Activated CD8-positive, alpha-beta T cell treated with anti-CD3 and anti-CD28 coated beads for 36 hours (primary cell): ENCODE measurements at places on chromosomes 2 and 18. TPM values are rescaled to one million over a fixed set of nuclear protein-coding genes. Genes with fewer than 3 reads are reported as not detected.

PROM2 gene
- 1.2 TPM for total RNA-seq

PLA2R1 gene
- not detected for total RNA-seq

DNA sequence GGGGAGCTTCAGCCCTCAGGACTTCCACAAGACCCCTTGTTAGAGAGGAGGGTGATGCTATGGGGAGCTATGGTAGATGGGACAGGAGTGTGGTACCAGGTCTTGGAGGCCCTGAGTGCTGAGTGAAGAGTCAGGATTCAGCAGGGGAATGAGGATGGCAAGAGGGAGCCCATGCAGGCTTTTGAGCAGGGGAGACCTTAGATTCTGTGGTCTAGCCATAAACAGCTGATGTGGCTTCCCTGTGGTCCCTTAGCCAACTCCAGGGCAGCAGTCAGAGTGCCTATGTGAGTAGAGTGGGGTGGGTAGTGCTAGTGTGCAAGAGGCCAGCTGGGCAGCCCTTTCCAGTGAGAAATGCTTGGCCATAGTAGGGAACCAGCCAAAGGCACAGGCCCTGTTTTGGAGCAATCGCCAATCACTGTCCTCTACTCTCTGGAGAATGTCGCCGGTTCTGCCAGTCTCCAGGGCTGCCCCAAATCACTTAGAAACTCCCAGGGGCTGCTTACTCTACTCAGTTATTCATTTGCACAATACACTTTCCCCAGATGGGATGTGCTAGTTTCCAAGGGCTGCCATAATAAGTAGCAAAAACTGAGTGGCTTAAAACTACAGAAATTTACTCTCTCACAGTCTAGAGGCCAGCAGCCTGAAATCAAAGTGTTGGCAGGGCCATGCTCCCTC lies 310.5 kb downstream of the SMAD2 start:
- H3K36me3 ChIP-seq, result no peaks in the 10 kb centered on the region
- H3K27ac ChIP-seq, result no peak overlapping the region
- no peaks in the 10 kb centered on the region for H3K4me1 ChIP-seq
- no peak for DNase-seq
- H3K4me3 ChIP-seq, result no peak overlapping the region
- peaks cover 11% of the 10 kb centered on the region for H3K27me3 ChIP-seq

VAMP5 gene
- 29.4 TPM for total RNA-seq

DNA sequence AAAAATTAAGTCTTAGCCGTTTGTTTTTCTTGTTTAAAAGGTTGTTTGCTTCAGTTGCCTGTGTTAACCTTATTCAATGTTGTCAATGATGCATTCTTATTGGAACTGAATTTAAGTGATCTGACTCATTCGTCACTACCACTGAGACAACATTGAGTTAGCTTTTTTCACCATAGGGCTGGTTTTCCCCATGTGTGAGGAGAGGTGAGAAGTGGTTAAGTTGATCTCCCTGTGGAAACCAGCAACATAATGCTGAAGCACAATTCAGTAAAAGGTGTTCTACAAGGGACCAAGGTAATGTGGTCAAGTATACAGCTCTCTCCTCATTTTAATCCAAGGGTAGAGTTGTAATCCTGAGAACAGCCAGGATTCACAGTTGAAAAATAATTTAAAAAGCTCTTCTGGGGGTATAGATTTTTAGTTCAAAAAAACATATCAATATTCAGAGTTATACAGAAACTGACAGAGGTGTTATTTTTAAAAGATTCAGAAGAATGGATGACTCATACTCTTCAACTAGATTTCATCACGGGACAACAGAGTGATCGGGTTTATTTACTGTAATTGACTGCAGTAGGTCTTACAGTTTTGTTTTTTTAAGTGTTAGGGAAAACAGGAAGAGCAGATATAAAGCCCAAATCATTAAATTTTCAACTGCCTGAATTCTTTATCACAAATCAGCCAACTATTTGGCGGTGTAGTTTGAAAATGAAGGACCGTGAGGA lies 12.6 kb downstream of the NOP58 start:
- peak overlapping the region; percentile 89 for H3K27ac ChIP-seq
- peak; percentile 33 for DNase-seq
- H3K36me3 ChIP-seq, result peaks cover 60% of the 10 kb centered on the region
- peaks cover 44% of the 10 kb centered on the region for H3K4me1 ChIP-seq
- peak overlapping the region; percentile 9 for H3K4me3 ChIP-seq

DNA sequence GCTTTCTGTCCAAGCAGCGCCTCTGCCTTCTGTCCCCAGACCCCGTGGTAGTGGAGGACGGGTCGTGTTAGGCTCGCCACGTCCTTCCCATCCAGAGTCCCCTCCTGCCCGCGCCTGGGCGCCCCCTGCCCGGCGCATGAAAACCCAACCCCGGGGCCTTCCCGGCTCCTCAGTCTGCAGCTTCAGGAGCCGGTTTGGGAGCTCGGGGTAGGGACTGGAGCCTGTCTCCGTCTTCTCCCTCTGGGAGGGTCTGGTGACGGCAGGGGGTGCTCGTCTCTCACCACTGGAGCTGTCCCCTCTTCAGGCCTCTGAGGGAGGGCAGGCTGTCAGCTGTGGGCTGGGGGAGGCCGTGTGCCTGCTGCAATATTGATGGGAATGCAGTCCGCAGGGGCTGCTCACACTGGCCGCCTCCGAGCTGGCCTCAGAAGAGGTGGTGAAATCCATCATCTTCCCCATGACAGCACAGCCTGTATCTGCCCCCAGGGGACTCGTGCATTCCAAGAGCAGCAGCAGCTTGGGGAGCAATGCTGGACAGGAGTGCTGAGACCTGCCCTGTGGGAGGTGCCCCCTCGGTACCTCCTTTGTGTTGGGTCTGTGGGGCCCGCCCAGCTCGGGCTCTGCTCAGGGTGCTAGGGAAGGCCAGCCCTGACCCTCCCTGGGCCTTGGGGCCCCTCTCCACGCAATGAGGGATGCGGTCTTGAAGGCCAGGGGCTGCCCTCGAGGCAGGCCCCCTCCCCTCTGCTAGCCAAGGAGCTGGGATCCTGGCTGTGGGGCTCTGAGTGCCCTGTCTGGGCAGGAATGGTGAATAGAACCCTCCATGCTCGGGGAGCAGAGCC lies 17.8 kb upstream of the KLHL30 start:
- no peaks in the 10 kb centered on the region for H3K36me3 ChIP-seq
- H3K27ac ChIP-seq, result no peak overlapping the region
- H3K4me3 ChIP-seq, result no peak overlapping the region
- no peaks in the 10 kb centered on the region for H3K27me3 ChIP-seq
- H3K4me1 ChIP-seq, result no peaks in the 10 kb centered on the region

PDCD1 gene
- total RNA-seq, result 20.3 TPM

- DNase-seq, result no peak
- H3K4me1 ChIP-seq, result no peaks in the 10 kb centered on the region
- no peak overlapping the region for H3K27ac ChIP-seq
- H3K36me3 ChIP-seq, result no peaks in the 10 kb centered on the region
Observed at GRCh38 chr2:30677861-30678385, 129.3 kb downstream of the CAPN13 start.

- H3K27me3 ChIP-seq, result peaks cover 3% of the 10 kb centered on the region
- no peak for DNase-seq
- H3K36me3 ChIP-seq, result no peaks in the 10 kb centered on the region
- H3K4me1 ChIP-seq, result no peaks in the 10 kb centered on the region
Observed at GRCh38 chr2:181937473-181937872, 45.9 kb downstream of the ITPRID2 start.

ST8SIA3 gene
- not detected for total RNA-seq

GRCh38 chr2:219567791-219568361 lies 3.5 kb downstream of the OBSL1 start:
- no peak overlapping the region for H3K27ac ChIP-seq
- H3K36me3 ChIP-seq, result no peaks in the 10 kb centered on the region
- no peak for DNase-seq
- H3K4me1 ChIP-seq, result no peaks in the 10 kb centered on the region

MBOAT2 gene
- 3.0 TPM for total RNA-seq

DNA sequence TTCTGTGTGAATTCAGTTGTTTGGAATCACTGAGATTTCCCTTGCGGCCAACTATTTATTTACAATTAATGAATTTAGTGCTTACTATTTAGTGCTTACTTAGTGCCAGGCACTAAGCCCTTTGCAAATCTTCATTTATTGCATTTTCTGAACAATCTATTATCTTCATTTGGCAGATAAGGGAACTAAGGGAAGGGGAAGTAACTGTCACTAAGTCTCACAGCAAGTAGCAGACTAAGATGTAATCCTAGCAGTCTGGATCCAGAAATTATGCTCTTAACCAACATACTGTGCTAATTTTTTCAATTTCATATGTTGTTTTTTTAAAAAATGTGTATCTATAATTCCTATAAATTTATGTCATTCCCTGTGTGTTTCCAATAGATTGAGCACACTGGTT lies 214.4 kb upstream of the EPC2 start:
- no peaks in the 10 kb centered on the region for H3K4me1 ChIP-seq
- no peaks in the 10 kb centered on the region for H3K36me3 ChIP-seq
- DNase-seq, result no peak
- H3K27me3 ChIP-seq, result no peaks in the 10 kb centered on the region

DNA sequence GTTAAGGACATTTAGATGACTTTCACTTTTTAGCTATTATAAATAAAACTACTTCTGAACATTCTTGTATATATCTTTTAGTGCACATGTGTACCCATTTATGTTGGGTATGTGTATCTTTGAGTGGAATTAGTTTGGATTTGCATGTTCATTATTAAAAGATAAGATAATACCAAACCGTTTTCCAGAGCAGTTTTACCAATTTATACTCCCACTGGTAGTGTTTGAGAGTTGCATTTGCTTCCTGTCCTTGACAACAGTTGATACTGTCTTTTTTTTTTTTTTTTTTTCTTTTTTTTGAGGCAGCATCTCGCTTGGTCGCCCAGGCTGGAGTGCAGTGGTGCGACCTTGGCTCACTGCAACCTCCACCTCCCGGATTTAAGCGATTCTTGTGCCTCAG lies 23.3 kb downstream of the SLC30A6 start:
- no peaks in the 10 kb centered on the region for H3K27me3 ChIP-seq
- peaks cover 24% of the 10 kb centered on the region for H3K4me1 ChIP-seq
- H3K27ac ChIP-seq, result peak overlapping the region; percentile 30

FHOD3 gene
- not detected for total RNA-seq

SULT1C4 gene
- not detected for total RNA-seq

DNA sequence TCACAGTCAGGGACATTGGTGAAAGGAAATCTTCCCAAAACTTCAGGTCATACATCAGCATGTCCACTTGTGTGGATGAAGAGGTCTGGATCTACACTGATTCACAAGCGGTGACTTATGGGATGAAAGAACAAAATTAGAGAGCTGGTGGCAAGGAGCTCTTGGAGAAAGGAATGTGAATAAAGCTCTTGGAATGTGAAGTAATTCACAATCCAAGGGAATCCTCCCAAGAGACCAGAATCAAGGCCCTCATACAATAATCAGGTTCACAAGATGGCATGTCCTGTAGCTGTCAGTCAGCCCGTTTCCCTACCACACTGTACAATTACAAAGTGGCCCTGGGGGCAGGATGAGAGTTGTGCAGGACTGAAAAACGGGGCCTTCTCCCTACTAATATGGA lies 96.2 kb downstream of the MRPS9 start:
- no peaks in the 10 kb centered on the region for H3K27me3 ChIP-seq
- no peak for DNase-seq
- no peak overlapping the region for H3K27ac ChIP-seq
- no peaks in the 10 kb centered on the region for H3K4me1 ChIP-seq

RNF138 gene
- total RNA-seq, result 86.0 TPM

DNA sequence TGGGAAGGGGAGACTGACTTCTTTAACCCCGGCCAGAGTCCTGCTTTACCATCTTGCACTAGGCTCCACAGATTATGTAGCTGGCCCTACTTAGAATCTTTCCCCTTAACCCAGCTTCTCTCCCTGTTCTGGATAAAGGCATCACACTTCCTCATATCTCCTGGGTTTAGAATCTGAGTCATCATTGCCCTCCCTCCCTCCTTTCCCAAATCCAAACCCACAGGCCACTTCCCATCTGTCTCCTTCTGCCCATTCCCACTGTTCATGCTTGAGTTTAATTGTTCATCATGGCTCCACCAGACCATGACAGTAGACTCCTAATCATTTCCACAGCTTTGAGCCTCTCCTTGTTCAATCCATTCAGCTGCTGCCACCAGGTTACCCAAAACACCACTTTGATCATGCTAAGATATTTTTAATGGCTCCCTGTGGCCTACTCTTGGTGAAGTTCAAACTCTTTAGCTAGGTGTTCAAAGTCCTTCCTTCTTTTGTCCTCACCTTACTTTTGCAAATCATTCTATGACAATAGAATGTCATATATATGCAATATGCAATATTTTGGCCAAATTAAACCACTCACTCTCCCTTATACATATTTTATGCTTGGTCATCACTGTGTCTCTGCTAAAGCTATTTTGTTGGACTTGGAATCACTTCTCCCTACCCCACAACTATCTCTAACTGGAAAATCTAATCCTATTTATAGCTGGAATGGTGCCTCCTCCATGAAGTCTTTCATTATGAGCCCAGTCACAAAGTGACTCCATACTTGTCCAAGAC lies 5.5 kb downstream of the PDE11A start:
- no peaks in the 10 kb centered on the region for H3K4me1 ChIP-seq
- H3K27me3 ChIP-seq, result peaks cover 22% of the 10 kb centered on the region
- no peak for DNase-seq
- no peak overlapping the region for H3K4me3 ChIP-seq
- H3K27ac ChIP-seq, result no peak overlapping the region

DNA sequence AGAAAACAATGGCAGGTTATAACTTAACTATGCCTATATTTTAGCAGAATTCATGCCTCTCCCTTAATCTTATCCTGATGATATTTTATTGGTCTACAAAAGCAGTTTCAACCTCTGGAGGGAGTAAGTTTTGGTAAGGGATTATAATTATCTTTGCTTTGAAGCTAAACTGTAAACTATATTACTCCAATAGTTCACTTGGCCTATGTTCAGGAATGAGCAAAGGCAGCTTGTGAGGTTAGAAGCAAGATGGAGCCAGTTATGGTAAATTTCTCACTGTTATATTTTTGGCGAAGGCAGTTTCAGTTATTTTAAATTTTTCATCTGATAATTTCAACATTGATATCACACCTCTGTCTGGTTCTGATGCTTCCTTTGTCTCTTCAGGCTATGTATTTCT lies 192.5 kb upstream of the RGPD4 start:
- no peak overlapping the region for H3K4me3 ChIP-seq
- no peak for DNase-seq
- H3K36me3 ChIP-seq, result no peaks in the 10 kb centered on the region
- H3K4me1 ChIP-seq, result no peaks in the 10 kb centered on the region
- no peaks in the 10 kb centered on the region for H3K27me3 ChIP-seq
- H3K27ac ChIP-seq, result no peak overlapping the region

GRCh38 chr18:21805771-21806366 lies 65.3 kb downstream of the MIB1 start:
- H3K27me3 ChIP-seq, result no peaks in the 10 kb centered on the region
- peaks cover 47% of the 10 kb centered on the region for H3K36me3 ChIP-seq
- no peak for DNase-seq
